ENCODE measurements at places on chromosomes 3 and 15.
A peak's percentile ranks its signal among the peaks of the same experiment; 100 is the strongest.

DNA sequence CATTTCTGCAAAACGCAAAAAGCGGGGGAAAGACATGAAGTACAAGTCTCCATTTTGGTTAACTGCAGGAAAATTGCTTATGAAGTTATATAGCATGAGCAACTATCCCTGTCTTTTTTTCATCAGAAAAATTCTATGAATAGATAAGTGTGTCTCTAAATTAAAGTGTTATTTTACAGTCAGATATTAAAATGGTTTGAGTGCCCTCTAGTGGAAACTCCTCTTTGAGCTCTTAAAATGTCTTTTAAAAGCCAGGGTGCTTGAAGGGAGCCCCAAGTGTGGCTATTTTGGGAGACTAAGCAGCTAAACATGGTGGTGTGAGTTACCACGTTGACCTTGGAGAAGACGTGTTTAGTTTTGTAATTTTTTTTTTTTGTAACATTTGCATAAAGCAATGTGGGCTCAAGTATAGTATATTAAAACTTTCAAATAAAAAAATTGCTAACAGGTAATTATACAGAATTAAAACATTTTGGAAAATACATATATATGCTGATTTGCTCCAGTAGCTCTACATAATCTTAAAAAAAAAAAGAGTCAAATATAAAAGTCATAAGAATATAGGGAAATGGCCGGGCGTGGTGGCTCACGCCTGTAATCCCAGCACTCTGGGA, 77.2 kb downstream of the PPP2R3A start:
- peak; percentile 4 for DNase-seq

- no peak for DNase-seq
Measured at GRCh38 chr3:45664578-45664977, 24.6 kb upstream of the SACM1L start.

DNA sequence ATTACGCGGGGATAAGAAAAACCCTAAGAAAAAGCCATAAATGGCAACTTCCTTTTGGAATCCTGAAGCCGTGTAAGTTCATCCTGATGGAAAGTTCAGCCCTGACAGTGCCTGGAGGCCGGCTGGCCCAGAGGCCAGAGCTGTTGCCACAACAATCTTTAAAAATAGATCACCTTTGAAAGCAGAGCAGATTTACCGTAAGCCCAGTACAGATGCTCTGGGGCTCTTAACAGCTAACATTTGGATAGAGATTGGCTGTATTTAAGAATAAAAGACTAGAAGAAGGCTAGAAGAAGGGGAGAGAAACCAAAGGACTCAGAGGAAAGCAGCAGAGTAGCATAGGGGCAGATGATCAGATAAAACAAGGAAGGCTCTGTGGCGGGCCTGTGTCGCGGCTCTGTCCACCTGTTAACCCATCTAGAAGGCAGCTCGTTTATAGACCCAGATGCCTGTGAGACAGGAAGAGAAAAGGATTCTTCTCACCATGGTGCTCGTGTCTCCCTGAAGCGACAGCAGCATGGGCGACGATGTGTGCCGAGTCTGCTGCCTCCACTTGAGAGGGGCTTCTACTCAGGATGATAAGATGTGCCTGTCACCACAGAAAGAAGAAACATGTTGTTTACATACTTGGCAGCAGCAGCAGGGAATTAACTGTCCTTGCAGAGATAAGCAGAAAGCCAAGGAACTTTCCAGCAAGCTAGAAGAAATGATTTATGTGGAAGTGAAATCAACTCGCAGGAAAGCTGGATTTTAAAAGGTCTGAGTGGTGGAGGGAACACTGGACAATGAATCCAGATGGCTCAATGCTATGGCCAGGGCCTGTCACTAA, 69.9 kb downstream of the SYNM start:
- no peak for DNase-seq

GRCh38 chr3:30760737-30761136, 133.7 kb downstream of the GADL1 start:
- DNase-seq = no peak

DNA sequence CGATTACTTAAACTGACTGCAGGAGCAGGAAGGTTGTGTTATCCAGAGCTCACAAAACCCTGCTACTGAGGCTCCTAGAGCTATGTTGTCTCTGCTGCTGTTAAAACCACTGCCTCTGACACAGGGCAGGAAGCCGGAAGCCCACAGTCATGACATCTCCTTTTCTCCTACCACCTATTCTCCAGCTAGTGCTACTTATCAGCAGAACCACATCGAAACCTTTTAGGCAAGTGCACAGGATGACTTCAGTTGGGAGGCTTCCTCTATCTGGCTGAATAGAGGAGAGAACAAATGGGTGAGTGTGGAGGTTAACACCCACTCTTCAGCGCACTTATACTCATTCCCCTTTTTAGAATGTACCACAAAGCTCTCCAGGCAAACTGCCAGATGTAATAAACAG, 638.0 kb downstream of the OTOL1 start:
- no peak for DNase-seq

GRCh38 chr15:75369897-75370581, 1.6 kb upstream of the MAN2C1 start:
- DNase-seq = no peak

DNA sequence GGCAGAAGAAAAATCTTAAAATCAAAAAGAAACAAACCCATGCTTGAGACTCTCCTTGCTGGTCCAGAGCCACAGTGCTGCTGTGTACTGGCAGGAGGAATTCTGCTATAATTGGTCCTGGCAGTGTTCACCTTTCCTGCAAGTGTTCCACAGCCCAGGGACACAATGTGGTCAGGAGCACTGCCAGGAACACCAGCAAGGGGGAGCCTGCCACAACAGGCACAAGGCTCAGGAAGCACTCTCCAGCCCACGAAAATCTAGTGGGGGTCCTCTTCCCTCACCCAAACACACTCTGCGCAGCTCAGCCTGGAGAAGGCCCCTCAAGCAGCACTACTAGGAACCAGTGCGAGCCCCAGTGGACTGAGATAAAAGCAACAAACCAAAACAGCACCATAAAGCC, 92.9 kb downstream of the UBE3A start:
- DNase-seq = no peak

GRCh38 chr3:124459678-124460077, 270.6 kb upstream of the UMPS start:
- DNase-seq = no peak

GRCh38 chr3:115141033-115141757, 5.9 kb downstream of the ZBTB20 start:
- no peak for DNase-seq

- DNase-seq = peak; percentile 63
Measured at GRCh38 chr15:60340207-60340921, 57.4 kb downstream of the ANXA2 start.

- DNase-seq = no peak
Measured at GRCh38 chr15:39267685-39268084, 313.2 kb upstream of the THBS1 start.

GRCh38 chr3:9727743-9728142, 3.8 kb upstream of the BRPF1 start:
- DNase-seq = no peak

- DNase-seq = no peak
Measured at GRCh38 chr3:184981071-184981470, 169.1 kb downstream of the VPS8 start.

Measured in brain pericyte (primary cell).